ENCODE measurements at places on chromosomes 6 and 20.
A peak's percentile ranks its signal among the peaks of the same experiment; 100 is the strongest.

DNA sequence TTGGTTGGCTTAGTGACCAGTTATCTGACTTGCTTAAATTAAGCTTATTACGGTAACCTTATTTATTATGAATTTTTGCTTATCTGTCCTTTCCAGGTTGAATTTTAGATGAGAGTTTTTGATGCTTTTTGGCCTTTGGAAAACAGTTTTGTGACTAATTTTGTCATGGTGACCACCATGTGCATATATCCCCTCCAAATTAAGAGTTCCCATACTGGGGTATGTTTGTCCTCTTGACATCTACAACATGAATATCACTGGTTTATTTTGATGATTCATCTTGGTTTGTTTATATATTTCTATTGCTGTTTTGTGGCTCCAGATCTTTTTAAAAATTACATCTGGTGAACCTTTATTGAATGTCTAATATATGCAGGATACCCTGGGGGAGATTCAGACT lies 61.4 kb downstream of the PHF20 start:
- no peak for DNase-seq

- peak; percentile 94 for DNase-seq
Measured at GRCh38 chr20:53773792-53774401, 180.3 kb upstream of the ZNF217 start.

DNA sequence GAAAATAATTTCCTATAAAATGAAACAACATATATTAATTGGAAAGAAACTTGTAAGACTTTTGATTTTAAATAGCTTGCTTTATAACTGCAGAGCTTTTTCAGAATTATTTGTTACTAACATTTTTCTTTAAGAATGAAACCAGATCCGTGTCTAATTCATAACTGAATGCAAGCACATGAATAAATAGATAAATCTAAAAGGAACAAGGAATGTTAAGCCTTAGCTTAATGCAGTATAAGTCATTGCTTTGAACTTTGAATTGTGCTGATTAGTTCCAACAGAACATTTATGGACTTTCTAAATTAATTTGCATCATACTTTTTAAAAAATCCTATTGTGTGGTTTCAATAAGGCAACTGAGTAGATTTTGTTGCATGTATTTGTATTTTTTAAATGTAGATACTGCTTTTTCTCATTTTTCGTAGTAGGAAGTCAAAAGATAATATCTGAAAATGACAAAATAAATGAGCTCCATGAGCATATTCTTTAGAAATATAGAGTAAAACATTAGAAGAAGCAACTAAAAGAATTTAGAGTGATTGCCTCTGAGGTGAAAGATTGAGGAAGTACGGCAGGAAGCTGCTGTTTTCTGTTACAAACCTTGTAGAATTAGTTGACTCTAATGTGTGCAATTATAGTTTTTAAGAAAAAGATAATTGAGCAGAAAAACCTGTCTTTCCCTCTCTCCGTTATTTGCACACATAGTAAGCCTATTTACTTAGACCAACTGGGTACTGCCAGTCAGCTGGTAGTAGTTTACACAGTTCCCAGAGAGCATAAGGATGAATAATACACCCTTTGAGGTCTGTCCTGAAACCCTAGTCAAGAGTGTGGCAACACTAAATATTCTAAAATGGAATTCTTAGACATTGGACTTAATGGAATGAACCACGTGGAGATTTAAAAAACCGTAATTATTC lies 32.6 kb upstream of the SLC35D3 start:
- no peak for DNase-seq

- no peak for DNase-seq
Measured at GRCh38 chr20:62664019-62664971, 22.0 kb downstream of the SLCO4A1 start.

DNA sequence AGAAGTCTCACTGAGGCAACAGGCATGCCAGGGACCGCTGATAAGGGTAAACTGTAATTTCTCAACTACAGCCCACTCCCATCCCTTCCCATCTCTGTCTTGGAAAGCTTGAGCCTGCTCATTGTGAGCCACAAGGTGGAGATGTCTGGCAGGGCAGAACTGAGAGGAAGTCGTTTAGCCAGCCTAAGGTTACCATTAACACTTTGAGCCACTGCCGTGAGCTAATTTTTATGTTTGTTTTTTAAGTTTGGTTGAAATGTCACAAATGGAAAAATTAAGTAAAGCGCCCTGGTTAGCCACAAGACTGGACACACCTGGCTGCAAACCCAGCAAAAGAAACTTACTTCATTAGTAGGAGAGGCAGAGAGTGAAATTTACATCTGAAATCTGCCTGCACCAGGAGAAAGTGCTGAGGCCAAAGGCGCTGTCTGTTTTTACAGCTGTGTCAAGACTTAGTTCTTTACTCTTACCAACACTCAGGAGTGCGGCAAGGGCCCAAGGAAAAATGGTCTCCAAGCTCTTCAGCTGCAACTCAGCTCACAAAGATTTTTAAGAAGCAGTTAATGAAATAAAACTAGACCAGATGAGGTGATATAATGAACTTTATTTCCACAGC lies 50.0 kb upstream of the FAM83C start:
- no peak for DNase-seq

DNA sequence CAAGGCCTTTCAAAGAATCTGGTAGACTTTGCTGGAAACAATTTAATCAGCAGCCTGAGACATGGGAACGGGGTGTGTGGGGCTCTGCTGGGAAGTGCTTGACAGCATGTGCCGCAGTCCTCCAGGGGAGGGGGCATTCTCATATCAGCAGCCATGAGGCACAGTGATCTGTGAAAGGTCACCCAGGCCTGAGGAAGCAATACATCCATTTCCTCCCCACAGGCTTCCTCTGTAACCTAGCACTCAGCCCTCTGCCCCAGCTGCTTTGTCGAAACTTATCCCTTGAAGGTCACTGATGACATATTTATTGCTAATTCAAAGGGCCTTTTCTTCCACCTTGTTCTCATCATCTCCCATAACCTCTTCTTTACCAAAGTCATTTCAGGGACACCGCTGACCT lies 103.3 kb downstream of the TNFAIP3 start:
- no peak for DNase-seq
